Stimulated activated CD8-positive, alpha-beta memory T cell treated with anti-CD3 and anti-CD28 coated beads, Interleukin-4, amount 100 ng/mL, for 1 hour (primary cell): ENCODE measurements at places on chromosomes 3 and 15.

- no peak for DNase-seq
These were observed 366.6 kb downstream of the AGBL1 start for GRCh38 chr15:86446253-86446640.

- no peak for DNase-seq
These were observed 9.5 kb downstream of the SYNPR start for GRCh38 chr3:63287610-63288009.

DNA sequence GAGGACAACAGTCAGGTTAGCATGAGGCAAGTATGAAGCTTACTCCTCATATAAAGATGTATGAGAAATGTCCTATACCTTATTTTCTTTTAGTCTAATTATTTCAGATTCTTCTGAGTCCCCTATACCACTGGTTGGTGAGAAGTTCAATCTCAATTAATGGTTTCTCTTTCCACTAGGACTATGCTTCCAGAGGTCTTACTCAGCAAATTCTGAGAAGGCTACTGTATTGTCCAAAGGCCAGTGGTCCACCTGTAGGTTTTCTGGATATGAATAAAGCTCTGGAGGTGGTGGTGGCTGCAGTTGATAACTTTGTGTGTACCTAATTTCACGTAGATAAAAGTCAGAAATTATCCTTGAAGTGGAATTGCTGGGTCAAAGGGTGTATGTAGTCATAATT, 149.4 kb downstream of the EPHB1 start:
- DNase-seq, result no peak

GRCh38 chr3:117622171-117622841, 912.7 kb downstream of the TUSC7 start:
- DNase-seq, result no peak
